Right kidney (tissue), 9 donors: ENCODE measurements at places on chromosomes 6 and 20.
A peak's percentile ranks its signal among the peaks of the same experiment; 100 is the strongest.

DNA sequence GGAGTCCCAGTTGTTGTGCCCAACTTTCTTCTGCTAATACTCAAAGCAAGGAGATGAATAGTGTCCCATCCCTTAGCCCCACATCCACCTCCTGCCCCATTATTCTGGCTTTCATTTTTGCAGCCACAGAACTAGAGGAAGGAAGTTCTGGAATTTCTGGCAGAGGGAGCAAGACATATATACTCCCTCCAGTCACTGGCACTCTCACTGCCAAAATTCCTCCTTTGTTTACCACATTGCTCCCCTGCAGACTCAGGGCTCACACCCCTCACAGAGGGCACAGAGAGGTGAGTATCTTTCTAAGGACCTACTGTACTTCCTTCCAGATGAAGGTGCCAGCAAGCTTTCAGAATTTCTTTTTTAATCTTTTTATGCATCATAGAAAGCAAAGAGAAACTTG is 168.0 kb upstream of the ID4 start:
- DNase-seq, result no peak

DNA sequence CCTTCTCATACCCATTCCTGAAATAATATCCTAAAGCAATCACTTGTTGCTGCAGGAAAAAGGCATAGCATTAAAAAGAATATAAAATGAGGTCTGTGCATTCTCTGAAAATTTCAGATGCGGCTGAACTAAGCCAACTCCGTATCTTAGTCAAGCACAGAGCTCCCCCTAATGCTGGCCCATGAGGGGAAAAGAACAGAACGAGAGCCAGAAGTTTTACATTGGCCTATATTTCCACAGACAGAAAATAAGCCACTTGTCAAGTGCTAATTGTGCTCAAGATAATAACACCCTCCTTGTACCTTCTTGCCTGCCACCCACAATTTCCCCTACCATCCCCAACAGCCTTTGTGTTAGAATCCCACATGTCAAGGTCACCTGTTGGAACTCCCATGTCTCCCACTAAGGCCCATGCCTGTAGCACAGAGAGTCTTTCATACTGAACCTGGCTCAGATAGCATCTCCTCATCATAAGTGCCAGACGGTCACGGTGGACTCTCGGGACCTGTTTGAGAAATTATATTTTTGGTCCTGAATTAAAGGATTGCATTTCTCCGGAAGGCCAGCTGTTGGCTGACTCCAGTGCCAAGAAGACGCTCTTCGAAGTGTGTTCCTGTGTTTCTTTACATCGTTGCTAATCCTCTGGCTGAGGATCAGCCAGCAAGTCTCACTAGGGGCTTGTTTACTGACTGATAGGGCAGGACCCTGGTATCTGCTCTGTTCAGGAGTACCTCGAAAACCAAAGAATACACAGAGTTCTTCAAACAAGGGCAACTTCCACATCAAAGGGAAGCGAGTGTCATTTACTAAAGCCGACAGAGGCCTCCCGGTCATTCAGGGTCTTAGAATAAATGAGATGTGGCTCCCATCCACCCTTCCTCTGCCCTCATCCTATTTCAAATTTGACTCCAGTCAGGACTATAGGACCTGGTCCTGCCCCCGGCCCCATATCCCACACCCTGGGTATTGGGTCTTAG is 183.4 kb upstream of the FBXL4 start:
- no peak for DNase-seq

DNA sequence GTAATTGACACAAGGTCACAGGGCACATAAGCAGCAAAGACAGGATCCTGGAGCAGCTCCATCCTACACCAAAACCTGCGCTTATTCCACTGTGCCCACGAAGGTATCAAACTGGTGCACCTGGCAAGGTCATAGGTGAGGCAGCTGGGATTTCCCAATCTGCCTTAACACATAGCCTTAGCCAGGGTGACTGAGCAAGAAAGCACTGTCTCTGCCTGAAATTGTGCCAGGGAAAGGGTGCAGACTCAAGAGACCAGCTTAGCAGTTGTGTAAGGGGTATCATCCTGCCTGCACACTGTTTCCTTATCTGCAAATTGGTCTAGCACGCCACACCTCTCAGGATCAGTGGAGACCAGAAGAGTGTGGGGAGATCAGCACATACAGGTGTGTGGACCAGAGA is 82.8 kb downstream of the MAFB start:
- no peak for DNase-seq

- DNase-seq, result no peak
Observed at GRCh38 chr6:68108233-68108835, 526.7 kb upstream of the ADGRB3 start.

GRCh38 chr6:121338956-121339355 is 4.7 kb upstream of the TBC1D32 start:
- no peak for DNase-seq

- no peak for DNase-seq
Observed at GRCh38 chr6:37463110-37463509, 30.1 kb downstream of the CMTR1 start.

- DNase-seq, result no peak
Observed at GRCh38 chr6:148884461-148884860, 137.6 kb downstream of the UST start.

DNA sequence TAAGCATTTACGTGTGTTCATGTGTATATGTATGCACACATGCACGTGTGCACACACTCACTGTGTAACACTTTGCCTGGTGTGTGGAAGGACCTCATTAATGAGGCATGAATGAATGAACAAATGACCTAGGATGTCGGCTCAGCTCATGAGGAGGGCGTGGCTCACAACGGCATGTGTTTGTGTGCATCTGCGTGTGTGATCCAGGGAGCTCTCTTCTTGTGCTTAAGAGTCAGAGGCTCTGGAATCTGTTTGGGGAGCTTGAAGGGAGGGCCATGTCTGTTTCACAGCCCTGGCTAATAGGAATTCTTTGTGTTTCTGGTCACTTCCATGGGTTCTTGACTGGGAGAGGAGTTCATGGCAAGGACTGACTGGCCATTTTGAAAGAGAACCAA is 32.7 kb downstream of the TOX2 start:
- no peak for DNase-seq

- no peak for DNase-seq
Observed at GRCh38 chr20:49852522-49853080, 40.0 kb downstream of the SLC9A8 start.

DNA sequence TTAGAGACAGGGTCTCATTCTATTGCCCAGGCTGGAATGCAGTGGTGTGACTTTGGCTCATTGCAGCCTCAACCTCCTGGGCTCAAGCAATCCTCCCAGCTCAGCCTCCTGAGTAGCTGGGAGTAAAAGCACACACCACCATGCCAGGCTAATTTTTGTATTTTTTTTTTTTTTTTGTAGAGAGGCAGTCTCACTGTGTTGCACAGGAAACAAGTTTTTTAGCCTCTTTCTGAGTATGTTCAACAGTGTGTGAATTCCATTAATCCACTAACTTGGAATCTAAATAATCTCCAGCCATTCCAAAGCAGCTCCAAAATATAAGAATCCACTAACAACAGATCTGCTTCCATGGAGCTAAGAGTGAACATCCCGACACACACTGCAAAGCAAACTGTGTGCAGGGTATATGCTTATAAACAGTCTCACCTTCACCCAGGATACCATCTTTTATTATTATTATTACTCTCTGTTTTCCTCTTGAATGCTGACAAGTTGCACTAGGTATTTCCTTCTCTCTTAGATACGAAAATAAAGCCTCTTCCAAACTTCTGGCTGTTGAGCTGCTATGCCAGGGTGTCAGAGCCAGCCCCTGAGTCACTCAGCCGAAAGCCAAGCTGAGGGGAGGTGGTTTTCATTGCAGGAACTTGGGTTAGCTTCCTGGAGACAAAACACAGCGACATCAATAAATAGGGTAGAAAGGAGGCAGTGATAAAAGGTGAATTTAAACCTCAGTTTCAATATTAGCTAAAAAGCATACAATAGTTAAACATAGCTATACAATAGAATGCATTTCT is 264.9 kb downstream of the HIVEP2 start:
- no peak for DNase-seq

GRCh38 chr6:116405652-116406356 is 35.1 kb downstream of the DSE start:
- DNase-seq, result no peak

GRCh38 chr6:136166815-136167214 is 83.3 kb downstream of the MTFR2 start:
- no peak for DNase-seq

GRCh38 chr6:170021579-170021978 is 269.3 kb downstream of the DLL1 start:
- DNase-seq, result no peak

DNA sequence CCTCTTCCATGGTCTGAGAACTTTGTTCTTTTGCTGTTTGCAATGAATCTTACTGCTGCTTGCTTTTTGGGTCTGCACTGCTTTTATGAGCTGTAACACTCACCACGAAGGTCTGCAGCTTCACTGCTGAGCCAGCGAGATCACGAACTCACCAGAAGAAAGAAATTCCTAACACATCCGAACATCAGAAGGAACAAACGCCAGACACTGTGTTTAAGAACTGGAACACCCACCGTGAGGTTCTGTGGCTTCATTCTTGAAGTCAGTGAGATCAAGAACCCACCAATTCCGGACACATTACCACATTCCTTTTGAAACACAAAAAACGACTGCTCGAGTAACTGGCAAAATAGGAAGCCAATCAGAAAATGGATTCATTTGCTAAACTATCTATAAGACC is 471.8 kb downstream of the TFAP2A start:
- no peak for DNase-seq

DNA sequence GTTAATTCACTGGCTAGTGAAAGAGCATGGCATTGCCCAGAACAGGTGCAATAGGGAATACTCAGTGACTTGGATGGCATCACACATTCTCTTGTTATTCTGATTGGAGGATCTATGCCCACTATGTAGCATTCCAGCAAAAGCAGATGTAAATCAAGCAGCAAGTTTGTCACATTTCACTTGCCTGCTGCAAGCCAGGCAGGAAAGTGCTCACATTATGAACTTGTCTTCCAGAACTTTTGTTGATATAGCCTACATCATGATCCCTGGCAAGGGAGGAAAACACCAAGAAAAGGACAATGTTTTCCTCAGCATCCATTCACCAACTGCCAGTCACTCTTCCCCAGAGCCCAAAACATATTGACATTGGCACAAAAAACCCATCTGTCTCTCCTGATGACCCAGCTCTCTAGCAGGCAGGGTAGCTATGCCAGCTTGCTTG is 77.8 kb downstream of the ARHGAP18 start:
- DNase-seq, result no peak

DNA sequence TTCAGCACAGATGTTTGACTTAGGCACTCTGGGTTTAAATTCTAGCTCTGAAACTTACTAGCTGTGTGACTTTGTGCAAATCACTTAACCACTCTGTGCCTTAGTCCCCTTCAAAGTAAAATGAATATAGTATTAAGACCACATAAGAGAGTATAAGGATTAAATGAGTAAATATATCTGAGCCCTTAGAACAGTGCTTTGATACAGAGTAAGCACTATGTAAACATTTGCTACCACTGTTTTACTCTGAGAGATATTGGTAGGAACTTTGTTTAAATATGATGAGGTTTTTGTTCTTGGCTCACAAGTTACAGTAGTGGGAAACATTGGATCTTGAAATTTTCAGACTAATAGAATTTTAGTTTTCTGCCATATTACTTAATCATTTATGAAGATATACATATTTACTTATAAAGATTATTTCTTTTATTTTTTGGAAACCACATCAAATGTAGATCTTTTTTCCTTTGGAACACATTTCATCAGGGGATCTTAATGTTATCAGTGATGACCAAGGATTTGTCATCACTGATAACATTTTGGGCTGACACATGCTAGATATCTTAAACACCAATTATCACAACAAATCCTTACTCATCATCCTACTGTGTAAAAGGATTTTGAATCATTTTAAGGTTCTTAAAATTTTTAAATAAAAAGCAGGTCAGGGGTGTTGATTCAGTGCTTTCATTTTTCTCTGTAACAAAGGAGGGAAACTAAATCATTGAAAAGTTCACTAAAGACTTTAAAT is 226.2 kb downstream of the EYA4 start:
- DNase-seq, result no peak

- peak; percentile 22 for DNase-seq
Observed at GRCh38 chr6:138001750-138002349, 105.4 kb downstream of the PERP start.

DNA sequence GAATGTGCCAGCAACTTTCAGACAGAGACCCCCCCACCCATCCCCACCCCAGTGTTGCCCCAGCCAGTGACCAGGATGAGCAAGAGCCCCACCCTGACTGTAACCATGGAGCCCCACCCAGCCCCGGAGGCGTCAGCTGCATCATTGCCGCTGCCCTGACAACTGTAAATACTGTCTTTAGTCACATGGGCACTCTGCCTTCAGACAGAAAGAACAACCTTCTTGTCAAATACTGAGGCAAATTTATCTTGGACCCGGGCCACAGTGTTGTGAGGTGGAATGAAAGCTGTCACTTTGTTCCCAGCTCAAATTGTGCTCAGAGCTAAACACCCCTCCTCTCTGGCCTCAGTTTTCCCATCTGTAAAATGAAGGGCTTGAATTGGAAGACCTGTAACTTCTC is 23.7 kb downstream of the MOCS3 start:
- DNase-seq, result no peak

DNA sequence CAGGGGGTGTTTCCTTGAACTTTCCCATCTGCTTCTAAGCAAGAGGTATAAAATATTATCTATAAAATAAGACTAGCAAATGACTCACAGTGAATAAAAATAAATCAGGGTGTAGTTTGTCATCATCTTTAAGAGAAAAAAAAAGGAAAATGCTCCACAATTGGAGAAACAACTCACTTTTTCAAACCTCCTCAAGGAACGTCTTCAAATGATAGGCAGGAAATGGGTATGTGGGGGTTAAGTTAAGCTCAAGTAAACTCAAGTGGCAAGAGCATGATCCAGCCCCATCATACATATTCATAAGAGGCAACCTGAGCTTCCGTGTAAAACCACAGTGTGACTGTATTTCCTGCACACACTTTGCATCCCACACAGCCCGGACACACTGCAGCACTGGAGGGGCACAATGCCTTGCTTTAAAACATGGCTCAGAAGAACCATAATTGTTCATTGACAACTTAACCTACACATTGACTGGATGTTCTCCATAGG is 58.5 kb upstream of the CEP85L start:
- peak; percentile 20 for DNase-seq

GRCh38 chr6:17492350-17492749 is 99.0 kb downstream of the CAP2 start:
- no peak for DNase-seq

- no peak for DNase-seq
Observed at GRCh38 chr6:150880336-150880735, 14.8 kb downstream of the MTHFD1L start.

- DNase-seq, result no peak
Observed at GRCh38 chr20:32767418-32768198, 5.4 kb downstream of the DNMT3B start.

- no peak for DNase-seq
Observed at GRCh38 chr6:148240861-148241477, 101.7 kb upstream of the SASH1 start.

GRCh38 chr6:152184573-152184916 is 377.1 kb downstream of the ESR1 start:
- DNase-seq, result no peak

- no peak for DNase-seq
Observed at GRCh38 chr6:31651602-31652191, 764 bp downstream of the BAG6 start.
